ENCODE measurements at places on chromosomes 13 and 19.

DNA sequence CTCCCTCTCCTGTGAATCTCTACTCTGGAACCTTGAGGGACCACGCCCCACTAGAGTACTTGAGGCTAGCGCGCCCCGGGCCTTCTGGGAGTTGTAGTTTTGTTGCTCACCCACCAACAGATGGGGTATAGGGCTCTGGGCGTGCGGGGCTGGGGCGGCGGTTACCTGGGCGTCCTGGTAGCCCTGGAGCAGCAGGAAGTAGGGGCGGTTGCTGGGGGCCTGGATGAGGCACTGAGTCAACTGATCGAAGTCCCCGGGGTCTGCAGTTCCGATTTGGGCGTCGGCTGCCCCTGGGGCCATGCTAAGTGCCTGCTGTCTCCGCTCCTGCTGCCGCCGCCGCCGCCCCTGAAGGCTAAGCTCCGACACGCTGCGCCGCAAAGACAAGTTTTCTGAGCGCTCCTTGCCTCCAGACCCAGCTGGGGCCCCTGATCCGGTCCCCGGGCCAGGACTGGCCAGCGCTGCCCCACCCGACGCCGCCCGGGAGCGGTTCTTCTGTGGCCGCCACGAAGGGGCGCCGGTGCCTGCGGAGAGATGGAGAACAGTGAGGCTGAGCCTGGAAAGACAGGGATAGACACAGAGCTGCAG, 5.3 kb downstream of the RASIP1 start:
- no peak for DNase-seq

DNA sequence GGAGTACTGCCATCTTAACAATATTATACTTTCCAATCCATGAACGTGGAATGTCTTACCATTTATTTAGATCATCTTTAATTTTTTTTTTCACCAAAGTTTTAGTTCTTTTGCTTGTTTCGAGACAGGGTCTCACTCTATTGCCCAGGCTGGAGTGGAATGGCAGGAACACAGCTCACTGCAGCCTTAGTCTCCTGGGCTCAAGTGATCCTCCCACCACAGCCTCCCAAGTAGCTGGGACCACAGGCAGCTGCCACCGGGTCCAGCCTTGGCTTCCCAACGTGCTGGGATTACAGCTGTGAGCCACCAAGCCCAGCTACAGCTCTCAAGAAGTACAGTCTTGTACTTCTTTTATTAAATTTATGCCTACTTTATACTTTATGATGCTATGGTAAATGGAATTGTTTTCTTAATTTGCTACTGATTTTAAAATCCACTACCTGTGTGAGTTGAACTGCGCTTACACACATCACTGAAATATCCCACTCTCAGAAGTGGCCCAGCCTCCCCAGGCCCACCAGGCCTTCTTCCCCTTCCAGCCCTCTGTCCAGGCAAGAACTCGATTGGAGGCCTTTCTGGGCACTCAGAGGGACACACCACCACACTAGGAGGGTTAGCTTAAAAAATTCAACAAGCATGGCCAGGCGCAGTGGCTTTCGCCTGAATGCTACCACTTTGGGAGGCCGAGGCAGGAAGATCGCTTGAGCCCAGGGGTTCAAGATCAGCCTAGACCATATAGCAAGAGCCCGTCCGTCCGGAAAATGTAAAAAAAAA, 1.0 kb upstream of the PGLS start:
- DNase-seq, result no peak

DNA sequence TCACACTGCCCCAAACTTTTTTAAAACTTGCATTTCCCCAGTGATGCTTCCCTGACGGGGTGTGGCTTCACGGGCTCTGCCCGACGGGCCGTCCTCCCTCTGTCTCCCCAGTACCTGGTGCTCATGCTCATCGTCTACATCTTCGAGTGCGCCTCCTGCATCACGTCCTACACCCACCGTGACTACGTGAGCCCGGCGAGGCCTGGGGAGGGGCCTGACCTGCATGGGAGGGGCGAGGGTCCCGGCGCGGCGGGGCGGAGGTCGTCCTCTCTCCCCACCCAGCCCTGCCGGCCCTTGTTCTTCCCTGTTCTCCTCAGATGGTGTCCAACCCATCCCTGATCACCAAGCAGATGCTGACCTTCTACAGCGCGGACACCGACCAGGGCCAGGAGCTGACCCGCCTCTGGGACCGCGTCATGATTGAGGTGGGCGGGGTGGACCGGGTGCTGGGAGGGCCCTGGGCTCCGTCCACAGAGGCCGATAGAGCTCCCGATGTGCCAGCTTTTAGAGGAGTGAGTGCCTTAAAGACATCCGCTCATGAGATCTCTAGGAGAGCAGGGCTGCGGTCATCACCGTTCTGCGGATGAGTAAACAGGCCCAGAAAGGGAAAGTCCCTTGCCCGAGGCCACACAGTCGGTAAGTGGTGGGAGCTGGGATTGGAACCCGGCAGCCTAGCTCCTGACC, 6.9 kb downstream of the UPK1A start:
- DNase-seq, result no peak

DNA sequence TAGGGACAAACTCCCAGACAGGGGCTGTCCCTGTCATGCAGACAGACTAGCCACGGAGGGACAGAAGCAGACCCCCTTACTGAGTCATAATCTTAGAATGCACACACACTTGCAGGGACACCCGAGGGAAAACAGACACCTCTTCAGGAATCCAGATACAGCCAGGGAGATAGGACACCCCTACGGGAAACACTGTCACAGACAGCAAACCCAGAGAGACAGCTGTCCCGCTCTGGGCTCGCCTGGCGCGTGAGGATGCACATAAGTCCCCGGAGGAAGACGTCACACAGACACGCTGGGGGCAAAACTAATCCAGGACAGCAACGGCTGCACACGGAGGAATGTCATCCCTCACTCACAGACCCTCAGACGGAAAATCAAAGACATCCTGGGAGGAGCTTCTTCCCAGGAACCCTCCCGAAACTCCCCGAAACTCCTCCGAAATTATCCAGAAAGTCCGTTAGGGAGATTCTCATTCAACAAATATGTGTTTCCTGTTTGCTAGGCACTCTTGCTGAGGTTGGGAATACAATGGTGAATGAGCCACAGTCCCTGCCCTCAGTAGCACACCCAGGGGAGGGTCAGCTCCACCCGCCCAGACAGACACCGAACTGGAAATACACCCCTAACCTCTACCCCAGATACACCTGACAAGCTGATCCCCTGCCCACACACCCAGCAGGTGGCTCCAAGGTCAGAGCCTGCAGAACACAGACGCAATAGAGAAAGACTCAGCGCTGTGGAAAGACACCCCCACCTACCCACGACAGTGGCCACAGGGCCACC, 15.2 kb upstream of the TOMM40 start:
- no peak for DNase-seq

DNA sequence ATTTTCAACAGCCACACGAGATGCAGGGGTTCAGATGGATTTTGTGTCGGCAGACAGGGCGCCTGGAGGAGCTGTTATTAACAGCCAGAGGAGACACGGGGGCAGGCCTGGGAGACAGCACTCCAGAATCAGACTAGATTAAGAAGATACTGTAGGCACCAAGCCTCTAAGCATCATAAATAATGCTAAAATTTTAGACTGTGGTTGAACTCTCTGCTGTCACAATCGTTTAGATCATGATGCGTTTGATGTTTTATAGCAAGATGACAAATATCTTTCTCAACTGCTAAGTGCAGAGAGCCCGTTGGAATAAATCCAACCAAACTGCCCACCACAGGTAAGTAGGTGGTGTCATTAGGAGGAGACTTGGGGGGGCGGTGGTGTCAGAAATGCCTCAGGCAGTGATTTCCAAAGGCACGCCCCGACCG, 63.9 kb downstream of the CEBPG start:
- DNase-seq, result no peak

GRCh38 chr19:7912697-7913564, 1.7 kb upstream of the TGFBR3L start:
- DNase-seq, result no peak
